ENCODE measurements at places on chromosomes 2 and 18. TPM values are rescaled to one million over a fixed set of nuclear protein-coding genes. Genes with fewer than 3 reads are reported as not detected.

GRCh38 chr18:58541789-58542425 lies 87.0 kb downstream of the ALPK2 start:
- H3K4me1 ChIP-seq = peaks cover 21% of the 10 kb centered on the region
- no peak overlapping the region for H3K4me3 ChIP-seq
- no peak overlapping the region for H3K27ac ChIP-seq
- no peaks in the 10 kb centered on the region for H3K36me3 ChIP-seq
- peak; percentile 77 for DNase-seq

DNA sequence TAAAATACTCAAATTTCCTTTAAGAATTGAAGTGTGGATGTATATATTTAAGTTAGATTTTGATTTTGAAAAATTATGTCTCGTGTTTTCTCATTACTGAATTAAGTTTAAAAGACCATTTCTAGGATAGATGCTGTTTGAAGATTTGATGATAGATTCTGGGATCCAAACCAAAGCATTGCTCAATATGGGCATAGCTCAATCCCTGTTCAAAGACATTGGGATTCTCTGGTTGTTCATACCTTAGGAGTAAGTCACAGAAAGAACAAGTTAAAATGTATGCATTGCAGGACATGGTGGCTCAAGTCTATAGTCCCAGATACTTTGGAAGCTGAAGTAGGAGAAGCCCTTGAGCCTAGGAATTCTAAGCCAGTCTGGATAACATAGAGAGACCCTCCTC lies 622.3 kb downstream of the ADCYAP1 start:
- H3K27ac ChIP-seq = no peak overlapping the region
- no peaks in the 10 kb centered on the region for H3K27me3 ChIP-seq
- DNase-seq = no peak
- H3K4me3 ChIP-seq = no peak overlapping the region
- H3K36me3 ChIP-seq = no peaks in the 10 kb centered on the region

- no peaks in the 10 kb centered on the region for H3K36me3 ChIP-seq
- no peak overlapping the region for H3K4me3 ChIP-seq
- DNase-seq = no peak
- H3K27me3 ChIP-seq = no peaks in the 10 kb centered on the region
Observed at GRCh38 chr2:106570316-106570715, 83.2 kb downstream of the CD8B2 start.

DNA sequence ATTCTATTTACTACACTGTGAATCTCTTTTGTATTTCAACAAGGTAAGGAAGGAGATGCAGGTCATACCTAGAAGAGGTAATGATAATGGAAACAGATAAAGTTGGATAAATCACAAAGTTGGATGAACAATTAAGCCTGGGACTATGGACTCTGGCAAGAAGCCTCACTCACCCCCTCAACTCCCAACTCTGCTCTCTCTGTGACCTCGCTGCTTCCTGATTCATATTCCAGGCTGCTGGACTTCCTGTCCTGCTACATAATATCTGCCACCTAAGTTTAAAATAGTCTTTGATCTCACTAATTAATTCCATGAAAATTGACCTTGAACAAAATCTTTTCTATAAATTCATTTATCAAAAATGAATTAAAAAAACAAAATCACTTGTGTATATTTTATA lies 215.3 kb downstream of the CALCRL start:
- no peak overlapping the region for H3K4me3 ChIP-seq
- H3K27ac ChIP-seq = no peak overlapping the region
- DNase-seq = no peak
- H3K27me3 ChIP-seq = no peaks in the 10 kb centered on the region

DNA sequence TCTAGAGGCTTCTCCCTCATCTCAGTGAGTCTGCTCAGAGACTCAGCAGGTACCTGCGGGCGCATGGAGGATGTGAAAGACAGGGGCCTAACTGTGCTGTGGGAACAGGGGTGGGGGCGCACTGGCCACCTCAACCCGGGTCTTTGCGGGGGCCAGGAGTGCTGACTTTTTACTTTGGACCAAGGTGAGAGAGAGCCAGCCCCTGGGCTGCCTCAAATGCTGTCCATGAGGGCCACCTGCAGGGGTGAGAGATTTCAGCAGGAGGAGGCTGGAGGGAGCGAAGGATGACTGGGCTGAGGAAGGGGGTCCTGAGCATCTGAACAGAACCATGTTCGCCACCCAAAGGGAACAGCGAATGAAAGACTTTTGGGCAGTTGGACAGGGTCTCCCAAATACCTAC lies 129.4 kb downstream of the TNS1 start:
- H3K36me3 ChIP-seq = no peaks in the 10 kb centered on the region
- no peak overlapping the region for H3K27ac ChIP-seq
- H3K27me3 ChIP-seq = no peaks in the 10 kb centered on the region
- no peak overlapping the region for H3K4me3 ChIP-seq
- H3K4me1 ChIP-seq = no peaks in the 10 kb centered on the region
- no peak for DNase-seq

DNA sequence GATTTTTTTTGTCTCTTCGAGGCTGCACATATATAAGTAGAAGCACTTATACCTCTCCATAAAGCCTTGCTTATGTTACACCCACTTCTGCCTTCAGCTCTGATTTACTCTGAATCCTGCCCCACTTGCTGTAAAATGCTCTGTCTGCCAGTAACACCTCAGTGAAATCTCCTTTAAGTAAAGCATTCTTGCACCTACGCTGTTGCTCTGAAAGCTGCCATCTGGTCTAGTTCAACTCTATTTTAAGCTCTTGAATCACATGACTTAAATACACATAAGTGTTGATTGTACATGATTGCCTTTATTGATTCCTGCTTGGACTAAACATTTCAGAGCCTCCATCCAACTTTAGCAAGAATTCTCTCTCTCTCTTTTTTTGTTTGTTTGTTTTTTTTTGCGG lies 609.0 kb upstream of the CELF4 start:
- DNase-seq = no peak
- H3K36me3 ChIP-seq = no peaks in the 10 kb centered on the region
- no peak overlapping the region for H3K4me3 ChIP-seq

- no peak overlapping the region for H3K27ac ChIP-seq
- DNase-seq = peak; percentile 28
- no peaks in the 10 kb centered on the region for H3K36me3 ChIP-seq
Observed at GRCh38 chr2:204453730-204454167, 91.5 kb upstream of the PARD3B start.

- no peak overlapping the region for H3K4me3 ChIP-seq
- no peaks in the 10 kb centered on the region for H3K27me3 ChIP-seq
- no peaks in the 10 kb centered on the region for H3K4me1 ChIP-seq
- no peaks in the 10 kb centered on the region for H3K36me3 ChIP-seq
- DNase-seq = no peak
Observed at GRCh38 chr2:238716171-238716570, 131.7 kb upstream of the TWIST2 start.

DNA sequence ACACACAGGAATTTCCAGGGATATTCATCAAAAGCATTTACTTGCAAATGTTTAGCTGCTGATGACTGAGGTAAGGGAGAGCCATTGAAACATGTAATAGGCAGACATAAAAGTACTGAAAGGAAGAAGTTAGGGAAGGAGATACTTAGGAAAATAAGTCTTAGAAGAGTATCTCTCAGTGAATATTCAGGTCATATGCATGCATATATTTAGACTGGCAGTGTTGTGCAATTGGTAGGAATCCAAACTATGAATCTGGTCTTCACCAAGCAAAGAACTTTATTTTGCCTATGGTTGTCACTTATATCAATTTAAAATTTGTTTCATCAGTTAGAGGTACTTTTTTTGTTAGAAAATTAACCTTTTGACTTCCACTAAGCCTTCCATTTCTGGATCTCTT lies 1490.7 kb downstream of the SUCLG1 start:
- no peaks in the 10 kb centered on the region for H3K27me3 ChIP-seq
- H3K4me1 ChIP-seq = no peaks in the 10 kb centered on the region
- H3K27ac ChIP-seq = no peak overlapping the region
- H3K4me3 ChIP-seq = no peak overlapping the region
- H3K36me3 ChIP-seq = no peaks in the 10 kb centered on the region
- no peak for DNase-seq

- peaks cover 36% of the 10 kb centered on the region for H3K4me1 ChIP-seq
- H3K27me3 ChIP-seq = no peaks in the 10 kb centered on the region
- DNase-seq = no peak
- peaks cover 10% of the 10 kb centered on the region for H3K36me3 ChIP-seq
- H3K27ac ChIP-seq = no peak overlapping the region
- no peak overlapping the region for H3K4me3 ChIP-seq
Observed at GRCh38 chr2:25268139-25268538, 73.6 kb downstream of the DNMT3A start.

DNA sequence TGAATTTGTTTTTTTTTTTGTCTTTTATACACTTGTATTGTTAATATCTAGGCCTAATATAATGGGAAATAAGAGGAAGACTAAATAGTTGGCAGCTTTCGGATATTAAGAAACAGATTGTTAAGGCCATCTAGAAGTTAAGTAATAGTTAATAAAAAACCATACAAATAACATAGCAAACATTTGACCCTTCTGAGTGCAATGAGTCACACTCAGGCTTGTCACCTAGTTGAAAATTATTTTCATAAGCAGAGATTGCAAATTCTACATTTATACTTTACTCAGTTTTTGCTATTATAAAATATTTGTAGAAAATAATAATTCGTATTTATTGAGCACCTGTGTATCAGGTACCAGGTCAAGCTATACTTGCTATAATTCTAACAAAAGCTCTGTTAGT lies 2.4 kb downstream of the NUP35 start:
- no peak for DNase-seq
- H3K27me3 ChIP-seq = no peaks in the 10 kb centered on the region
- peaks cover 24% of the 10 kb centered on the region for H3K4me1 ChIP-seq

GRCh38 chr2:130156624-130157004 lies 11.7 kb upstream of the CCDC74B start:
- no peak overlapping the region for H3K27ac ChIP-seq
- H3K36me3 ChIP-seq = no peaks in the 10 kb centered on the region
- H3K4me3 ChIP-seq = no peak overlapping the region

- no peak overlapping the region for H3K27ac ChIP-seq
- no peak for DNase-seq
- H3K4me1 ChIP-seq = peaks cover 17% of the 10 kb centered on the region
- H3K4me3 ChIP-seq = no peak overlapping the region
Observed at GRCh38 chr2:143937723-143938350, 582.1 kb downstream of the ZEB2 start.

DNA sequence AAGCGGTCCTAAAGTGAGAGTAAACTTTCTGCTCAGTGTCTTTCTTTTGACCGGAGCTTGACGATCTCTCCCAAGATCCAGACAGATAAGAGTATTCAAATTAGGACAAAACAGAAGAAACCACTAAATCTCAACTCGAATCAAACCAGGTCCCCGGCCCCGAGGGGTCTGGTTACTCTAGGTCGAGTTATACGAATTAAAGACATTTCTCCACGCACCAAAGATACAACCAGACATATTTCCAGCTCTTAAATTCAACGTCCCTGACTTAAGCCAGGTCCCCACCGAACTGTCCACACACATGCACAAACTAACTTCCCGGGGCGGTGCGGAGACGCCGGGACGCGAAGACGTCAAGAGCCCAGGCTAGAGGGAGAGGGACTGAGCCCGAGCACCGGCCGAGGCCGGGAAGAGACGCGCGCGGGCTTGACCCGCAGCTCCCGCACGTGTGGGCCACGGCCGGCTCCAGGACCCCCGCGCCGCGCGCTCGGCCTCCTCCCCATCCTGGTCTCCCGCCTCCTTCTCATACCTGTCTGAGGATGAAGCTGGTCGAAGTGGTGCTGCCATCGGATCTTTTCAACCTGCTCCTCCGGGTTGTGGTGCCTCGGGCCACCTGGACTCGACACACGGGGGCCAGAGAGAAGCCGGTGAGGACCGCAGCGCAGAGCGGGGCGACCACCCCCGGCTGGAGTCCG lies 896 bp downstream of the CACNB4 start:
- no peak overlapping the region for H3K4me3 ChIP-seq
- no peak for DNase-seq
- H3K27ac ChIP-seq = no peak overlapping the region
- peaks cover 36% of the 10 kb centered on the region for H3K27me3 ChIP-seq

GRCh38 chr2:20649576-20649975 lies 1.3 kb downstream of the HS1BP3 start:
- no peak overlapping the region for H3K4me3 ChIP-seq
- no peaks in the 10 kb centered on the region for H3K27me3 ChIP-seq
- H3K36me3 ChIP-seq = no peaks in the 10 kb centered on the region
- H3K4me1 ChIP-seq = peaks cover 20% of the 10 kb centered on the region
- no peak for DNase-seq

DNA sequence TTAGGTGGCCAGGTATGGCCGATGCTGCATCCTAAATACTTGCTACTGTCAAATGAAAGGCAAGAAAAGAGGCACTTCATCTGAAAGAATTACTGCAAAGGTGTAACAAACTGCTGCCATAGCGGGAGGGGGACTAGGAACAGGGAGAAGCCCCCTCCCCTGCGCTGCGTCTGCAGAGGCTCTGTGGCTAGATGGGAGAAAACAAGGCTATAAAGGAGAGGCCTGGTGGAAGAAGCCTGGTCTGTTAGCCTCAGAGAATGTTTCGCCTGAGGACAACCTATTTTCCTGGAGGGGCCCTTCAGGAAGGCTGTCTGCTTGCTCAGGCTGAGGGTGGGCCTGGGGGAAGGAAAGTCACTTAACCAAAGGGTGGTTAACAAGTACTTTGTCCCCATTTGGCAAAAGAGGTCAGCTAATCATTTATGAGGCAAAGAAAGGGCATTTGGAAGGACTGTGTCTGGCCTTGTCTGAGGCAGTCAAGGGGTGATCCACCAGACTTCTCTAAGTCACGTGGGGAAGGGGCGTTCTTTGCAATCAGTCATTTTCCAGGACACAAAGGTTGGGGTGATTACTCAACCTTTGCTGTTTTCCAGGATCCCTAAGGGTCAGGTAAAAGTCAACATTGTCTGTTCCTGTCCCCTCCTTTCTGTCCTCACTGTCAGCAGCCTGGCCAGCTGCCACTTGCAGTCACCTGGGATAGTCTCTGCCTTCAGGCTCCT lies 103.0 kb upstream of the TMEM200C start:
- no peaks in the 10 kb centered on the region for H3K27me3 ChIP-seq
- H3K36me3 ChIP-seq = no peaks in the 10 kb centered on the region
- DNase-seq = no peak
- H3K4me1 ChIP-seq = no peaks in the 10 kb centered on the region
- H3K4me3 ChIP-seq = no peak overlapping the region

Gene PARD3B
- 0.44 TPM for polyA plus RNA-seq

Gene ERFE
- polyA plus RNA-seq = not detected

Gene MROH2A
- polyA plus RNA-seq = not detected

Gene CCDC148
- polyA plus RNA-seq = not detected

Gene SERPINB13
- not detected for polyA plus RNA-seq

Gene SIX2
- not detected for polyA plus RNA-seq

Gene TMEM127
- 27.3 TPM for polyA plus RNA-seq

Gene C1QL2
- not detected for polyA plus RNA-seq

Gene PTPRN
- not detected for polyA plus RNA-seq

Gene SGPP2
- polyA plus RNA-seq = 2.1 TPM

Gene COX5B
- polyA plus RNA-seq = 339 TPM

Gene PARD6G
- polyA plus RNA-seq = 0.13 TPM
